ENCODE measurements at places on chromosomes 11 and 22. TPM values are rescaled to one million over a fixed set of nuclear protein-coding genes. Genes with fewer than 3 reads are reported as not detected.

Gene NPAS4
- total RNA-seq = not detected

Gene NLRP14
- total RNA-seq = not detected

Gene LRRN4CL
- 62.0 TPM for total RNA-seq

Gene VSTM5
- total RNA-seq = 0.25 TPM

Gene PANX2
- total RNA-seq = 0.90 TPM

Gene CXCR5
- total RNA-seq = not detected

Gene PIK3IP1
- 191 TPM for total RNA-seq

Gene RAG2
- not detected for total RNA-seq

Gene PGA4
- total RNA-seq = not detected

Gene C1QTNF5
- 90.8 TPM for total RNA-seq

Gene ALDH3B1
- 12.5 TPM for total RNA-seq

Gene CRYBB3
- not detected for total RNA-seq

Gene PNPLA3
- total RNA-seq = 2.9 TPM

Gene SAA2
- total RNA-seq = not detected

Gene EFCAB6
- 2.7 TPM for total RNA-seq

Gene BIK
- not detected for total RNA-seq

Gene ARHGAP42
- total RNA-seq = 12.6 TPM

Gene SMPD1
- 44.8 TPM for total RNA-seq

Gene ABCC8
- not detected for total RNA-seq

Gene C11orf91
- total RNA-seq = not detected

Gene CCDC179
- not detected for total RNA-seq

Gene MS4A7
- total RNA-seq = not detected

Gene GPR83
- not detected for total RNA-seq

Gene OR9Q2
- total RNA-seq = not detected

Gene OR51B4
- not detected for total RNA-seq

Gene OAF
- 39.4 TPM for total RNA-seq

Gene DSCAML1
- total RNA-seq = not detected

Gene SAA4
- total RNA-seq = 0.27 TPM

Gene MS4A15
- total RNA-seq = not detected

Gene SPI1
- not detected for total RNA-seq

Gene CRY2
- 19.6 TPM for total RNA-seq

Gene MMP13
- not detected for total RNA-seq

Gene LARGE1
- 15.0 TPM for total RNA-seq

Gene KLHL35
- total RNA-seq = 3.8 TPM

Gene MUC2
- not detected for total RNA-seq

Gene GRIK4
- total RNA-seq = not detected

Gene BUD13
- 14.6 TPM for total RNA-seq

Gene OR56B4
- not detected for total RNA-seq

Gene TLCD5
- total RNA-seq = 6.4 TPM

Gene SMC1B
- 0.09 TPM for total RNA-seq

Gene DGCR6
- 1.8 TPM for total RNA-seq

Gene ARHGAP8
- 0.41 TPM for total RNA-seq

Gene SNX32
- total RNA-seq = 1.6 TPM

Gene BCO2
- 1.5 TPM for total RNA-seq

Gene RAG1
- total RNA-seq = 1.1 TPM

Gene FGF3
- not detected for total RNA-seq

Gene C11orf21
- total RNA-seq = not detected

Gene CHRM1
- total RNA-seq = not detected

Gene MS4A12
- not detected for total RNA-seq

Gene TIMP3
- 329 TPM for total RNA-seq

Gene PNPLA5
- not detected for total RNA-seq

Gene OR2D3
- total RNA-seq = not detected

Gene TTC36
- not detected for total RNA-seq

Gene ANO9
- not detected for total RNA-seq

Measured in fibroblast of the aortic adventitia (primary cell).